ENCODE measurements at places on chromosomes 16 and 17. TPM values are rescaled to one million over a fixed set of nuclear protein-coding genes. Genes with fewer than 3 reads are reported as not detected.

The IGSF6 gene
- total RNA-seq = 0.20 TPM

DNA sequence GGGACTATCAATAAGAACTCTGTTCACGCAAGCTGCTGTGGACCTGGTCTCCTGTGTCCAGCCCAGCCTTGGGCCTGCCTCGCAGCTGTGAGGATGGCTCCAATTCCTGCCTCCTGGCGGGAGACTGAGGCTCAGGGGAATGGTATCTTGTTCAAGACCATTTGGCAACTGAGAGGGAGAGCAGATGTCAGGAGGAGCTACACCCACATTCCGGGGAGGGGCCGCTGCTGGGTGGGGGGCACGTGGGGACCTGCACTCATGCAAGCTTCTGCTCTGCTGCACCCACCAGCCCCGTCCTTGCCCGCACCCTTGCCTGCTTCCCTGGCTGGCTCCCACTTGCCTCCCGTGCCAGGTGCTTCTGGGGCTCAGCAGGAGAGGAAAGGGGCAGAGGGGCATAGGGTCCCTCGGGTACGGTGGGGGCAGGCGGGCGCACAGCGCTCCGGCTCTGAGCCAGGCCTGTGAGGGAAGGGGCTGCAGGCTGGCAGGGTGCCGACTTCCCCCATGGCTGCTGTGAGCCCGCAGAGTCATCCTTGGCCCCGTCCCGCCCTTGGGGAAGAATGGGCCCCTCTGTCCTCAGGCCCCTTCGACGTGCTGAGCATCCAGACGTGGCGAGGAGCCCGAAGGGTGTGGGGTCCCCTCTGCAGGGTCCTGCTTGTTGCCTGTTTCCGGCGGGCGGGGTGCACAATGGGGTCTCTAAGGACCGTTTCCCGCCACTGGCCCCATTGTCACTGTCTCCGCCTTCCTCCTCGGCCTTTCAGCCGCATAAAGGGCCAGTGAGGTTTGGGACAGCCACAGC lies 2.7 kb downstream of the METRN start:
- H3K27me3 ChIP-seq = peaks cover 6% of the 10 kb centered on the region
- no peaks in the 10 kb centered on the region for H3K36me3 ChIP-seq
- no peak overlapping the region for H3K4me3 ChIP-seq
- H3K4me1 ChIP-seq = peaks cover 26% of the 10 kb centered on the region
- no peak overlapping the region for H3K27ac ChIP-seq

DNA sequence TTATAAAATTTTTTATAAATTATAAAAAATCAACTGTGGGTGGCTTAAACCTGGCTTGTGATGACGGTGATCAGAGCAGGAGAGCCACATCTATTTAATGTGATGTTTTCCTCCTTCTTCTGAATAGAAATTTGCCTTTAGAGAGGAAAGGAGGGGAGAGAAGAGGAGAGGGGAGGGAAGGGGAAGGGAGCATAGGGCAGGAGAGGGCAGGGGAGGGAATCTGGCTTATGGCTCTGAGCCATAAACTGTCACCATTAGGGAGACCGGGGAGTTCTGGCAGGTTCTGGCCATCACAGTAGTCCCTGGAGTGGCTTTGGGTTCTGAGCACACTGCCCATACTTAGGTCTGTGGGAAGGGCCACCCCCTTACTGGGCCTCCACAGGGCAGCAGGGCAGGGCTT lies 167.8 kb downstream of the ENGASE start:
- H3K27ac ChIP-seq = no peak overlapping the region
- H3K27me3 ChIP-seq = no peaks in the 10 kb centered on the region
- H3K4me3 ChIP-seq = no peak overlapping the region
- DNase-seq = no peak

- H3K27ac ChIP-seq = peak overlapping the region; percentile 13
- peak overlapping the region; percentile 54 for H3K4me3 ChIP-seq
- peaks cover 53% of the 10 kb centered on the region for H3K4me1 ChIP-seq
- H3K27me3 ChIP-seq = peaks cover 48% of the 10 kb centered on the region
- peaks cover 5% of the 10 kb centered on the region for H3K36me3 ChIP-seq
Observed at GRCh38 chr17:79800325-79801155, 3.7 kb upstream of the CBX8 start.

- peaks cover 14% of the 10 kb centered on the region for H3K36me3 ChIP-seq
- peaks cover 43% of the 10 kb centered on the region for H3K4me1 ChIP-seq
- H3K27ac ChIP-seq = peak overlapping the region; percentile 46
- H3K27me3 ChIP-seq = no peaks in the 10 kb centered on the region
Observed at GRCh38 chr16:11258553-11259492, 2.8 kb upstream of the SOCS1 start.

- no peak overlapping the region for H3K4me3 ChIP-seq
- peak overlapping the region; percentile 12 for H3K27ac ChIP-seq
- H3K4me1 ChIP-seq = no peaks in the 10 kb centered on the region
Observed at GRCh38 chr16:70470141-70470926, 15.9 kb downstream of the FCSK start.

GRCh38 chr16:86575754-86576557 lies 2.4 kb upstream of the FOXL1 start:
- H3K27me3 ChIP-seq = peaks cover 77% of the 10 kb centered on the region
- DNase-seq = peak; percentile 70
- H3K27ac ChIP-seq = no peak overlapping the region
- peaks cover 9% of the 10 kb centered on the region for H3K4me1 ChIP-seq
- H3K4me3 ChIP-seq = peak overlapping the region; percentile 45
